Stimulated activated CD8-positive, alpha-beta memory T cell treated with anti-CD3 and anti-CD28 coated beads, Interleukin-7, amount 100 ng/mL, for 1 hour (primary cell): ENCODE measurements at places on chromosomes 5 and 9.

- no peak for DNase-seq
Observed at GRCh38 chr5:74201334-74202081, 439.0 kb downstream of the ENC1 start.

- DNase-seq, result no peak
Observed at GRCh38 chr5:61501971-61502370, 169.9 kb downstream of the ZSWIM6 start.

GRCh38 chr5:458547-459353, 15.8 kb downstream of the EXOC3 start:
- DNase-seq, result no peak

GRCh38 chr5:107979900-107980299, 309.2 kb upstream of the EFNA5 start:
- no peak for DNase-seq

DNA sequence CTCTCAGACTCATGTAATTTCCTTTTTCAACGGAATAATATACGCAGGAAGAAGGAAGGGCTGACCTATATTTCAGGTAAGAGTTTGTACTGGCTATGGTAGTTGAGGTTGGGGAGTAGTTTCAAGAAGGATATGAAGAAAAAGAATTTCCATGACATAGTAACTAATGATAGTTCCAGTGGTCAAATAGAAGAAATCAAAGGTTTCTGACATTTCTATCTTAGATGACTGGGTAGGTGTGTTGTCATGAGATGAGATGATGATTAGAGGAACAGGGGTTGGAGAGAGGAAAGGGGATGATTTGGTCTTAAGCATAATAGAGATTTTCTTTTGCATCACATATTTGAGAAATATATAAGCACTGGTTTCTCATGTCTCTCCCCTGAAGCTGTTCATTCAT, 166.0 kb downstream of the SPATA31D1 start:
- DNase-seq, result no peak

DNA sequence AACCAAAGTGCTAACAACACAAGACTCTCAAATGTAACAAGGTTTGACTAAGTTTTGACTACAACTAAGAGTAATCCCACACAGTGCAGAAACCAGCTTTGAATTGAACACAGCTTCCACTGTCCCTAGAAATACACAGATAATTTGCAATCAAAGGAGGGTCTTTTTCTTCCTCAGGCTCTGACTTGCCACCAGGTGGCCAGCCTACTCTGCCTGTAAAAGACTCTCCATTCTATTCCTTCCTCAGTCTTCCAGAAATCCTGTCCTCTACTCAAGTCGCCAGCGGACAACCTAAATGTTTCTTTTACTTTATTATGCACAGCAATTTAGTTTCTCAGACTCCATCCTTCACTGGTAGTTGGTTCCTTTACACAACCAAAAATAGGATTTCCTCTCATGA, 32.2 kb upstream of the MCTP1 start:
- no peak for DNase-seq

DNA sequence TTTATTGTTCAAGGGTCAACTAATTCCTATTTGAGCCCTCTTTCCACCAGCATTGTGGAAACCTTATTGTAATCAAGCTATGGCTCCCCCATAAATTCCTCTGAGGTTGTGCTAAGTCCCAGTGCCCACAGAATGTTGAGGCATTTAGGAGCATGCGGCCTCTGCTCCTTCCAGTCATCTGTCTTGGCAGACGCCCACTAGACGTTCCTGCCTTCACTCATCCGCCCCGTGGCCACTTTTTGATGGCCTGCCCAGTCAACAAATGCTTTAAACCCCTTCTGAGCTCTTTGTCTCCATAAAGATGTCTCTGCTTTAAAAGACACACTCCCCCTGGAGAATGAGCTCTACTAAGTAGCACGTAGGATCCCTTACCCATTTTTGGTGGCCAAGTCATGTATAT, 104.7 kb downstream of the GAS1 start:
- DNase-seq, result no peak

- DNase-seq, result no peak
Observed at GRCh38 chr9:135212961-135213360, 125.5 kb downstream of the OLFM1 start.

DNA sequence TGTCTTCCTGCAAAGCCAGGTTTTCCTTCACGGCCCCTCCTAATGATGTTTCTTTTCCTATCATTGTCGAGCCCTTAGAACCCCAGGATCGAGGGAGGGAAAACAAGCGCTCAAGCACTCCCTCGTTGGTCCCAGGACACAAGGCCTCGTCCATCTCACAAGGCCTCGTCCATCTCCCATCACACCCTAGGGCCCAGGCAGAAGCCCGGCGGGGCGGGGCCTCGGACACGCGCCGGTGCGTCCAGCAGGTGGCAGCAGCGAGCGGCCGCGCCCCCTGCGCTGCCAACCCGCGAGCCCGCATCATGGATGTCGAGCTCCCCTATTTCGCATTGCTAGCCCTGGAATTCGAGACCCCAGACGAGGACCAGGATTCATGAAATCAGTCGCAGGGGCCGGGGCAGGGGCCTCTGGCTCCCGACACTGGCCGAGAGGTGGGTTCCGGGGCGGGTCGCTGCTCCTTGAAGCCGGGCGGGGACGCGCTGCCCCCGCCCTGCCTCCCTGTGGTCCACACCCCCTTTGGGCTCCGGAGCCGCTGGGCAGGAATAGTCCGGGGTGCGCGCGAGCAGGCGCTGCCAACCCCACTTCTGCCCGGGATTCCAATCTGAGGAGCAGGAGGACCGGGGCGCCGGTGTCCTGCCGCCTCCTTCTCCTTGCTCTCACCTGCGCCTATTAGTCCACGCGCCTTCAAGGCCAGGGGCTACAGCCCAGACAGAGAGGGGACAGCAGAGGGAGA, at the start of gene ABLIM3:
Gene ABLIM3 (plus strand): TSS at position 270 of the 733 bp plus-strand sequence. CDS start 603 bp downstream, outside the sequence.
- peak; percentile 45 for DNase-seq

- DNase-seq, result no peak
Observed at GRCh38 chr9:128372188-128372641, 1.0 kb downstream of the URM1 start.

GRCh38 chr5:74885170-74885569, 19.0 kb upstream of the FAM169A start:
- DNase-seq, result no peak

DNA sequence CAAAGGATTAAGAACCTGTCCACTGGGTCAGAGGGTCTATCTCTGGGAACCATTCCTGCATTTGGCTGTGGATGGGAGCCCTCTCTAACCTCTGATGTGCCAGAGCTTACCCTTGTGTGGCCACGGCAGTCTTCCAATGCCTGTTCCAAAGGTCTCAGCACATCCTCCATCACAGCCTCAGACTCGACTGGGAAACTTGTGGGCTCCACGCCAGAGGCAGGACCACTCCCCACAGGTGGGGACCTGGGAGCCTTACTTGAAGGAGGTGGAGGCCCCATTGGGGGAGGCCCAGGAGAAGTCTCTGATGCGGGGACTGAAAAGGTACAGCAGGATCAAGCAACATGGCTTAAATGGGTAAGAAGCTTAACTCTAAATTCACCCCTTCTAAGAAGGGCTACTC, 4.4 kb downstream of the EIF4EBP3 start:
- no peak for DNase-seq

GRCh38 chr5:159782197-159782994, 133.9 kb upstream of the ADRA1B start:
- DNase-seq, result no peak

- DNase-seq, result no peak
Observed at GRCh38 chr5:14415024-14415697, 166.4 kb upstream of the OTULINL start.

DNA sequence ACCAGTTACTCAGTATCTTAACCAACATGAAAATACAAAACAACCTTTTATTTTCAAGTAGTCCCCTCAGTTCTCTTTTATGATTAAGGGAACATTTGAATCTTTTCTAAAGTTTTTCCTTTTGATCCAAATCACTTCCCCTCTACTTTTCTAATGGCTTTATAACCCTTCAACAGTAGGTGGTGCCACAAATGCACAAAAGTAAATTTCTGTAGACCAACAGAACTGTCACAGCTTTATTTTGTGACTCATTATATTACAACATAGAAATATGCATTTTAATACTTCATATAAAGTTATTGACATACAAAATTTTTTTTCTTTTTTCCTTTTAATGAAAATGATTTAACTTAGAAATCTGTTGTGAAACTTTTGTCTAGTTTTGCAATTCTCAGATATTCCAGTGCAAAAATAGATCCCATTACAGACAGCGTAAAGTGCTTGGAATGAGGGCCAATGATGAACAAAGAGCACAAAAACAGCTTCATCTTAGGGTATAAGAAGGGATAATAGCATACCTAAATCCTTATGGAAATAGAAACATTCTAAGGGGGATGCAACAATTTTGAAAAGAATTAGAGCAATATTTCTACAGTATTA, 17.0 kb downstream of the NIPSNAP3B start:
- DNase-seq, result no peak

GRCh38 chr5:33268374-33268773, 172.4 kb upstream of the TARS1 start:
- DNase-seq, result no peak

GRCh38 chr9:136717399-136717798, 5.0 kb downstream of the DIPK1B start:
- no peak for DNase-seq

GRCh38 chr5:134968055-134968454, 348 bp downstream of the CATSPER3 start:
- DNase-seq, result no peak

GRCh38 chr5:1347571-1347970, 2.7 kb upstream of the CLPTM1L start:
- no peak for DNase-seq

GRCh38 chr9:20506099-20506900, 116.0 kb downstream of the MLLT3 start:
- no peak for DNase-seq

DNA sequence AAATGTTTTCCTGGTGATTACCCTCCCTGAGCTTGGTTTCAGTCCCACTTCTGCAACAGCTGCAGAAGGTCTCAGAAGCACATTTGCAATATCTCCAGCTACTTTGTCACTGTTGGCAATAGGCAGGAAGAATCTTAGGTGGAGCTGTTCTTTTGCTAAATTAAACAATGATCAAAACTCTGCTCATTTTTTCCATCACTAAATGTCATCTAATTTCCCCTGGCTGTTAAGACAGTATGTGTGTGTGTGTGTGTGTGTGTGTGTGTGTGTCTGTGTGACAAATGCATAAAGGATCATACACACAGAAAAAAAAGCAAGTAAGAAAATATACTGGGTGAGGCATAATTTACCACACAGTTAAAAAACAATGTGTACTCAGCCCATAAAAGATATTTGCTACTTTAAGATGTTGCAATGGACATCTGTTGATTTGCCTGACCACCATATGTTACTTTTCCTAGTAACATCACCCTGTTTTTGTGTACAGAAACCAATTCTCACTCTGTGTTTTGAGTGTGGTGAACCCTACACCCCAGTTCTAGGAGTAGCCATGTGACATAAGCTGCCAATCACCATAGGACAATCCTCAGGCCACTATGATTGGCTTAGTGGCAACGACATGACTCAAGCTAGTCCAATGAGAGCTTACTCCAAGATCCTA, 572.6 kb upstream of the CLINT1 start:
- no peak for DNase-seq

DNA sequence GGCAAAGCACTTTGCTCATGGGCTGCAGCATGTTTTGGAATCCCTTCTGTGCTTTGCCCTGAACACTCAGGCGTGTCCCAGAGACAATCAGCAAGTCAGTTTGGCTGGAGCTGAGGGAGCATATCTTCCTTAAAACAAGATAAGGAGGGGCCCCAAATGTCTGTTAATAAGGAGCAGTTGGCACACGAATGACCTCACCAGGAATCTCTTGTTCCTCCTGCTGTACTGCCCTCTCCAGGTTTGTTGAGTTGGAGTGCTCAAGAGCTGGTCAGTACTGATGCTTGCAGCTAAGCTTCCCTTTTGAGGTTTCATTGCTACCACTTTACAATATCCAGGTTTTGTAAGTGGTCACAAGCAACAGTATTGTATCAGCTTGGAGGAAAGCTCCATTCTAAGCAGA, 101.3 kb upstream of the EGFLAM start:
- DNase-seq, result no peak

GRCh38 chr5:171913987-171914273, 92.5 kb downstream of the FBXW11 start:
- DNase-seq, result no peak

DNA sequence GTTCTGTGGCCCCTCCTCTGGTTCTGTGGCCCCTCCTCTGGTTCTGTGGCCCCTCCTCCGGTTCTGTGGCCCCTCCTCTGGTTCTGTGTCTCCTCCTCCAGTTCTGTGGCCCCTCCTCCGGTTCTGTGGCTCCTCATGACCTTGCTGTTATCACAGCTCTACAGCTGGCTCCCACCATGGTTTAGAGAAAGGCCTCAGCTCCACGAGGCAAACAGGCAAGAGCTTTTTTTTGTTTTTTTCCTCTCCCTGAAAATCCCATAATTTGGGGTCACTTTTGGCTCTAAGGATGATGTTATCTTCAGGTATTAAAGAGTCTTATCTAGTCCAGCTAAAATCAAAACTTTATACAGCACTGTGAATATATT, 31.8 kb downstream of the C5orf15 start:
- DNase-seq, result no peak

GRCh38 chr5:79464695-79465332, 49.1 kb downstream of the HOMER1 start:
- no peak for DNase-seq

GRCh38 chr5:69528035-69528434, 32.0 kb upstream of the GTF2H2C start:
- DNase-seq, result no peak

- no peak for DNase-seq
Observed at GRCh38 chr9:137745541-137745991, 126.8 kb downstream of the EHMT1 start.

DNA sequence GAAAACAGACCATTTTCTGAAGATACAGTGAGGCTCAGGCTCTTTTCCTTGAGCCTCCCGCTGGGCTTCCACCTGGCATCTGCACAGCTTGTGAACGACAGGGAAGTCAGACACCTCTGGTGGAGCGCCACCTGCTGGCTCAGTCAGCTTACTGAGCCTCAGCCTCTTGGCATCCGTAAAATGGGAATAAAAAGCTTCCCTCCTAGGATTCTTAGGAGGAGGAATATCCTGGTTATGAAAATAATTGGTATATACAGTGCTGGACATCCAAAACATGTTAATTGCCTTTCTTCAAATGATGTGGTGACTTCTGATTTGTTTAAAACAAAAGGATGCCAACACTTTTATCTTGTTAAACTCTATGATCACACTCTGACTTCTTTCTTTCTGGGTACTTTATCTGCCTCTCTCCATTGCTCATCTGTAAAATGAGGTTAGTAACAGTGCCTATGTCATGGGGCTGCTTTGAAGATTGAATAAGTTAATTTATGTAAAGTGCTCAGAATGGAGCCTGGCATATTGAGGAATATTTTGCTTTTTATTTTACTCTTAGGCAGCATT, 67.5 kb downstream of the MAMDC2 start:
- peak; percentile 4 for DNase-seq

- no peak for DNase-seq
Observed at GRCh38 chr9:82115900-82116299, 127.3 kb downstream of the SPATA31D1 start.

- no peak for DNase-seq
Observed at GRCh38 chr5:58116346-58116745, 343.5 kb downstream of the PLK2 start.

DNA sequence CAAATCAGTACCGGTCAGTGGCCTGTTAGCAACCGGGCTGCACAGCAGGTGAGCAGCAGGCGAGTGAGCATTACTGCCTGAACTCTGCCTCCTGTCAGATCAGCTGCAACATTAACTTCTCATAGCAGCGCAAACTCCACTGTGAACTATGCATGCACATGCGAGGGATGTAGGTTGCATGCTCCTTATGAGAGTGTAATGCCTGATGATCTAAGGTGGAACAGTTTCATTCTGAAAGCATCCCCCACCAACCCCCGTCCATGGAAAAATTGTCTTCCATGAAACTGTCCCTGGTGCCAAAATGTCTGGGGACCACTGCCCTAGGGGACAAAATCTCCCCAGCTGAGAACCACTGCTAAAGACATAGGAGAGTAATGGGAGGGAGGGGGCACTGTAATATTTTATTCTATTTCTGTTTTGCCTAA, 51.1 kb downstream of the P4HA2 start:
- DNase-seq, result no peak
